ENCODE measurements at places on chromosomes 16 and 17.

DNA sequence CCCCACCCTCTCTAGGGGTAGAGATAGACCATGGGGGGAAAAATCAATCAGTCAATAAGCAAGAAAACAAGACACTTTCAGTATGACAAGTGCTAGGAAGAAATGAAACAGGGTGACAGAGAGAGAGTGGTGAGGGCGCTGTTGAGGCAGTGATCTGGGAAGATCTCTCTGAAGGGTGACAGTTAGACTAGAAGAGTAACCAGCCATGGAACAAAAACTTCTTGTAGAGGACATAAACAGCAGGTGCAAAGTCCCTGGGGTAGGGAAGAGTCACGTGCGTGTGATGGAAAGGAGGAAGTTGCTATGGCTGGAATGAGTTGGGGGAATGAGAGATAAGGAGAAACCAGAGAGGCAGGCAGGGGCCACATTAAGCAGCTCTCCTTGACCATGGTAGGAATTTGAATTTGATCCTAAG is 16.8 kb upstream of the EMP2 start:
- DNase-seq, result no peak

DNA sequence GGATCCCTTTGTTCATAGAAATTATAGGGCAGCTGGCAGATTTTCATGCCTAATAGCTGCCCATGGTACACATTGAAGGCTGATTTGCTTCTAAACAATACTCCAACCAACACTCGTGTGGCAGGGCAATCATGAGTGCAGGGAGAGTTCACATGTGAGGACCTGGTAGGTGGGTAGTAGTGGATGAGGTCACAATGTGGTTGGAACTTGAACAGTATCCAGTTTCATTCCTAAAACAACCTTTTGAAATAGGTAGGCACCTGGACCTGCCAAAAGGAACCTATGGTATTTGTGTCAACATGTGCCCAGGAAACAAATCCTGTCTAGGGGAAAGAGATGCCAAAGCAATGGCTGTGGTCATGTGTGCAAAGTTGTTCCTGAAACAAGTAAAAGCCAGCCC is 32.8 kb downstream of the CCL4 start:
- DNase-seq, result no peak

DNA sequence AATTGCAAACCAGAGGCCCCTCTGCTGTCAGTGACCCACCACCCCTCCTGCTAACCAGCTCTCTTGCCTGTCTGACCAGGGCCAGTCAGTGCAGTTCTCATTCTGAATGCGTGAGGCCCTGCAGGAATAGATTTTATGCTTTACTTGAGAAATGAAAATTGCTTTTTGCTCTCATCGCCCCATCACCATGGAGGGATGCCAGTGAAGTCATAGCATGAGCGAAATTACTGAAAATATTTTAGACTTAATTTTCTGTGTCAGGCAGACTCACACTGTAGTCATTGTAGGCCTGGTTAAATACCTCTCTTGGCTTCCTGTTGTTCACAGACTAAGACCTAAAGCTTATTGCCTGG is 490.5 kb upstream of the CDH5 start:
- DNase-seq, result no peak

GRCh38 chr17:28842282-28843012 is at the start of gene FAM222B:
Gene FAM222B (minus strand): TSS chr17:28842790. CDS start chr17:28766667, 76,123 bp downstream.
- DNase-seq, result peak; percentile 45

DNA sequence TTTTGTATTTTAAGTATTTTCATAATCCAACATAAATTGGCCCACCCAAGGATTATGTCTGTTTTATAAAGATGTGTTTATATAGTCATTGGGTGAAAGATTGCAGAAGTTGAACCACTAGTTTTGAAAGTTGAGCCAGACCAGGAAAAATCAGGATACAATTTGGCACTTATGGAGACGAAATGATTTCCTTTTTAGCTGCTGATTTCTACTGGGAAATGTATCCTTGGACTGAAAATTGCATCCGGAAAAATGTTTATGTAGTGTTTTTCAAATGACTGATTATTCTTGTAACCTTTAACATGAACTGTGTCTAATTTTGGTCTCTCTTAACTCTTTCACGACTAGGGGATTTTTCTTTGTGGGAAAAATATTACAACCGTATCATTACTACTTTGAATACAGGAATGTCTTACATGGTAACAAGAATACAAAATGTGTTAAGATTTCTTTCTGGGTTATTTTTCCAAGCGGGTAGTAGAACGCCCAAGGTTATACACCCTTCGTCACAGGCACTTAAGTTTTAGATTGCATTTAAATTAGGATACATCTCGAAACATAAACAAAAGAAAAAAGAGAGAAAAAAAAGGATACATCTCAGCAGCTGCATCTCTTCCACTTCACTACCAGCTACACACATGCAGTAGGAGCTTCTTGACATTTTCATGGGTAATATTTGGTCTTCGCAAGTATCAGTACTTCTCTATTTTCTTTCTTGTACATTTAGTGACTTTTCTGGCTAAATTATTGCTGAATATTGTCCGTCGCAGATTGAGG is 273.0 kb upstream of the TBX2 start:
- no peak for DNase-seq

DNA sequence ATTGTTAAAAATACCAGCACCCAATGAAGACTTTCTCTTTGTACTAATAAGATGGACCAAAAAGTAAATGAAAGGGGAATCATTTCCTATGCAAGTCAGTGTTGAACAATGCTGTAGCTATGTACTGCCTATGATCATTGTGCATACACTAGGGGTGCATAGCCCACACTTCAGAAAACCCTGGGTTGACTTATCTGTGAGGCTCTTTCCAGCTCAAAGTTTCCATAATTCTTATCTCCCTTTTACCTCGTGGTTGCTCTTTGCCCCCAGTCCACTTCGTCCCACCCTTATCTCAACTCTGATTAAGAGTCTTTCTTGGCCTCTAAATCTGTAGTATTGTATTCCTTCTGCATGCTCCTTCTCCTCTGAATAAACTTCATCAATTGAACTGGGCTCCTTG is 336.8 kb downstream of the SHISA9 start:
- DNase-seq, result no peak

DNA sequence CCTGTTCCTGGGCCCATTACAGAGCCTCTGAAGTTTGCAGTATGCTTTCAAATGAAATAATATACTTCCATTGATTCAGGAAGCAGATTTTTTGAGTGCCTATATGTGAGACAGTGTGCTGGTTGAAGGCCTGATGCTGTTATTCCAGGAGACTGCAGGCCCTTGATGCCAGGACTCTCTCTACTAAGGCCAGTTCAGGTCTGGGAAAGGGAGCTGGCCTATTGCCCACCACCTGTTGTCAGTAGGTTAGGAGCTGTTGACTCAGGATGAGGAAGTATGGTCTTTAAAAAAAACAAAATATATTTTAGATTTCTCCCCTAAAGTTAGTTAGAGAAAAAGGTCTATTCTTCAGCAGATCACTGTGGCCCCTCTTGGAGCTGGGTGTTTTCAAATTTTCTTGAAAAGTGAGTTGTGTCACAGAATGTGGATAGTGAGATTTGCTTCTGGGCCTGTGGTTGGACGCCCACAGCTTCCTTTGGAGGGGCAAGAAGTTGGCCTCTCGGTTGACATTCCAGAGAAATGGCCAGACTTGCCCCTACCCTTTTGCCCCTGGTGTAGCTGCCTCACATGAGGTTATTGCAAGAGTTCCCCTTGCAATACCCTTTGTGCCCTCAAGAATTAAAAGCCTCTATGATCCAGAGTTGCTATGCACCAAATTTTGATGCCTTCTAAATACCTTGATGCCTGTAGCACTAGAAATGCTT is 7.9 kb downstream of the ESRP2 start:
- no peak for DNase-seq

- no peak for DNase-seq
Observed at GRCh38 chr17:35313875-35314409, 59.5 kb downstream of the SLFN11 start.

- peak; percentile 61 for DNase-seq
Observed at GRCh38 chr17:50094243-50094752, 853 bp upstream of the PDK2 start.

- DNase-seq, result no peak
Observed at GRCh38 chr17:20206068-20206467, 196.9 kb downstream of the SPECC1 start.

- peak; percentile 43 for DNase-seq
Observed at GRCh38 chr16:84774810-84775209, 45.0 kb upstream of the CRISPLD2 start.

DNA sequence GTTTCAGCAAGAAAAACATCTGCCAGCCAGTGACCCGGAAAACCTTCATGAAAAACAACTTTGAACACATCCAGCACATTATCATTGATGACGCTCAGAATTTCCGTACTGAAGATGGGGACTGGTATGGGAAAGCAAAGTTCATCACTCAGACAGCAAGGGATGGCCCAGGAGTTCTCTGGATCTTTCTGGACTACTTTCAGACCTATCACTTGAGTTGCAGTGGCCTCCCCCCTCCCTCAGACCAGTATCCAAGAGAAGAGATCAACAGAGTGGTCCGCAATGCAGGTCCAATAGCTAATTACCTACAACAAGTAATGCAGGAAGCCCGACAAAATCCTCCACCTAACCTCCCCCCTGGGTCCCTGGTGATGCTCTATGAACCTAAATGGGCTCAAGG is 22.2 kb downstream of the SLFN5 start:
- DNase-seq, result no peak

GRCh38 chr17:51124640-51125503 is 4.2 kb upstream of the SPAG9 start:
- no peak for DNase-seq

DNA sequence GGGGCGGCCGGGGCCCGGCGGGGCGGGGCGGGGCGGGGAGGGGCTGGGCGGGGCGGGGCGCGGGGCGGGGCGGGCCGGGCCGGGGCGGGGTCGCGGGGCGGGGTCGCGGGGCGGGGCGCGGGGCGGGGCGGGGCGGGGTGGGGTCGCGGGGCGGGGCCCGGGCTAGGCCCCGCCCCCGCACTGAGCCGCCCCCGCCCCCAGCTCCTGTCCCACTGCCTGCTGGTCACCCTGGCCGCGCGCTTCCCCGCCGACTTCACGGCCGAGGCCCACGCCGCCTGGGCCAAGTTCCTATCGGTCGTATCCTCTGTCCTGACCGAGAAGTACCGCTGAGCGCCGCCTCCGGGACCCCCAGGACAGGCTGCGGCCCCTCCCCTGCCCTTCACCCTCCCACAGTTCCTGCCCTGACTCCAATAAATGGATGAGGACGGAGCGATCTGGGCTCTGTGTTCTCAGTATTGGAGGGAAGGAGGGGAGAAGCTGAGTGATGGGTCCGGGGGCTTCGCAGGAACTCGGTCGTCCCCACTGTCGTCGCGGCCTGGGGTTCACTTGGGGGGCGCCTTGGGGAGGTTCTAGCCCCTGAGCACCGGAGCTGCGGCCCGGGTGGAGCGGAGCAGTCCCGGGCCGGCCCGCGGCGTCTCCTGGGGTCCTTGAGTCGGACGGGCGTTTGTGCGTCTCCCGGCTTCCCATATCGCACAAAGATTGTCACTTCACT is 795 bp upstream of the HBM start:
- DNase-seq, result no peak

GRCh38 chr16:27690608-27691007 is 140.7 kb downstream of the KATNIP start:
- no peak for DNase-seq

DNA sequence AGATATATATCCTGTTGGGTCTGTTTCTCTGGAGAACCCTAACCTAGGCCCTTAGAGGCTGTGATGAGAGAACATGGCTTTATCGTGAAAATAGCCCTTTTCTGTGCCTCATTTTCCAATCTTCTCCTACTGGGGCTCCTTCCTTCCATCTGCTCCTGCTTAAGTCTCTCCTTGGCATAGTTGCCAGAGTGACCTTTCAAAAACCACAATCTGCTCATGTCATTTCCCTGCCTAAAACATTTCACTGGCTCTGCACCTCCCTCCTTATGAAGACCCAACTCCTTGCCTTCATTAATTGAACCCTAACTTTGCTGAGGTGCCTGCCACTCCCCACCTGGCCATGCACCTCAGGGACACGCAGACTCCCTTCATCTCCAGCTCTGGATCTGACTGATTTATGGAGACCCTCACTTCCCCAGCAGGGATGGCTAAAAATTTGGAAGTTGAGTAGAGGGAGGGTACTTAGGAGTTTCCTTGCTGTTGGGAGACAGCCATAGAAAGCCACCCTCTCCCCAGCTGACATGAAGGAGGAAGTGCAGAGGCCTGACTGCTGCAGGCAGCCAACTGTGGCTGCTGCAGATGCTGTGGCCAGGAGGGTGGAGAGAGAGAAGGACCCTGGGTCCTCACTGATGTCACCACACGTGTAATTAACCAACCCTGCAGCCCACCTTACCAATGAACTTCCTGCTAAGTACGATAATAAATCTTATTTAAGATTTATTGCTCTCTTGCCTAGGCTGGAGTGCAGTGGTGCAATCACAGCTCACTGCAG is 6.3 kb upstream of the GGA2 start:
- DNase-seq, result no peak

DNA sequence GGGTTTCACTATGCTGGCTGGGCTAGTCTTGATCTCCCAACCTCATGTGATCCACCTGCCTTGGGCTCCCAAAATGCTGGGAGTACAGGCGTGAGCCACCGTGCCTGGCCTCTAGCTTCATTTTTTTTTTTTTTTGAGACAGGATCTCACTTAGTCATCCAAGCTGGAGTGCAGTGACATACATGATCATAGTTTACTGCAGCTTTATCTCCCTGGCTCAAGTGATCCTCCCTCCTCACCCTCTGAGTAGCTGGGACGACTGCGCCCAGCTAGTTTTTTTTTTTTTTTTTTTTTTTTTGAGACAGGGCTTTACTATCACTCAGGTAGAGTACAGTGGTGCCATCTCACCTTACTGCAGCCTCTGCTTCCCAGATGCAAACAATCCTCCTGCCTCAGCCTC is 9.7 kb downstream of the RPA1 start:
- DNase-seq, result no peak

DNA sequence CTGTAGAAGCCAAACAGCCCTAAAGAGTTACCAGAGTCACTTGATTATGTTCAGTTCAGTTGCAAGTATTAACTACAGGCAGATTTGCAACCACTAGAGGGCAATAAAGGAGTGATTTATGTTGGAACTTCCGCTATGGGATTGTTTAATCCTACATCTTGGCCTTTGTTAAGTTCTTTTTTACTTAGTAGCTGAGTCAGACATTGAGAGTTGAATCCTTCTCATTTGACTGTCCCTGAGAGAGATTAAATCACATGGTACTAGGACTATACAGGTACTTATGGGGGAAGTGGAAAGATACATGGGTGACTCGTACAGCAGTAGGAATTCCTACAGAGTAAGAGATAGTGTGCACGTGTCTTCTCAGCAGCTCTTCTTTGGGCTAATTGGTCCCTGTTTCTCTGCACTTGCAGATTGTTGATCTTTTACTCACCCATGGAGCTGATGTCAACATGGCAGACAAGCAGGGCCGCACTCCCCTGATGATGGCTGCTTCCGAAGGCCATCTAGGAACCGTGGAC is 40.3 kb downstream of the CYB561 start:
- DNase-seq, result peak; percentile 41

DNA sequence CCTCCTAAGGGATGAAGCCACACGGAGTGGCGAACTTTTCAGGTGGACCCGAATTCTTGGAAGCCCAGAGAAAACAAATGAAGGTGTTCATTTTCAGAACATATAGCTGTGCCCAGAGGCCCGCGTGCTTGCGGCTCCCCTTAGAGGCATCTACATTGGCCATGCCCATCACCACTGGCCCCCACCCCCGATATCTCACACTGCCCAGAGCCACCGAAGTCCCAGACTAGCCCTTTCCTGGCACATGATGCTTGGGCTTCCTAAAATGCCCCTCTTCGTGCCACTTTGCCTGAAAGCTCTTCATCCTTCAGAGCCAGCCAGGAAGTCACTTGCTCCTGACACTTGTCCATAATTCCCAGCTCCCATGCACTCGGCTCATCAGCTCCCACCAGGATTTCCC is 2.1 kb upstream of the HEXIM1 start:
- DNase-seq, result no peak
